Kidney epithelial cell (primary cell): ENCODE measurements at places on chromosomes 6 and 20.

- DNase-seq: no peak
Measured at GRCh38 chr20:10795286-10796026, 121.7 kb upstream of the JAG1 start.

- no peak for DNase-seq
Measured at GRCh38 chr20:24960861-24961260, 11.8 kb downstream of the CST7 start.

DNA sequence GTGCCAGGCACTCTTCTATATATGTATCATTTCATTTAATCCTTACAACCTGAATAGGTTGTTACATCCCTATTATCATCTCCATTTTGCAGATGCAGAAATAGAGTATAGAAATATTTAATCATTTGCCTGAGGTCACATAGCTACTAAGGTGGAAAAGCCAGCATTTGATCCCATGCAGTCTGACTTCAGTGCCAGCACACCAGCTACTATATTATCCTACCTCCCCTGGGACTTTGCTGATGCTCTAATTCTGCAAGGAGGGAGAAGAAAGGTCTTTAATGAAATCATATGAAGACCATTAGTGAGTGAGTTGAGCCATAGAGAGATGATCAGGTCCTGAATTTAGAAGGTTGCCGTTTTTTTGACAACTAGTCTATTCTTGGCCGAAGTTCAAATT, 53.7 kb downstream of the TOP1 start:
- no peak for DNase-seq

DNA sequence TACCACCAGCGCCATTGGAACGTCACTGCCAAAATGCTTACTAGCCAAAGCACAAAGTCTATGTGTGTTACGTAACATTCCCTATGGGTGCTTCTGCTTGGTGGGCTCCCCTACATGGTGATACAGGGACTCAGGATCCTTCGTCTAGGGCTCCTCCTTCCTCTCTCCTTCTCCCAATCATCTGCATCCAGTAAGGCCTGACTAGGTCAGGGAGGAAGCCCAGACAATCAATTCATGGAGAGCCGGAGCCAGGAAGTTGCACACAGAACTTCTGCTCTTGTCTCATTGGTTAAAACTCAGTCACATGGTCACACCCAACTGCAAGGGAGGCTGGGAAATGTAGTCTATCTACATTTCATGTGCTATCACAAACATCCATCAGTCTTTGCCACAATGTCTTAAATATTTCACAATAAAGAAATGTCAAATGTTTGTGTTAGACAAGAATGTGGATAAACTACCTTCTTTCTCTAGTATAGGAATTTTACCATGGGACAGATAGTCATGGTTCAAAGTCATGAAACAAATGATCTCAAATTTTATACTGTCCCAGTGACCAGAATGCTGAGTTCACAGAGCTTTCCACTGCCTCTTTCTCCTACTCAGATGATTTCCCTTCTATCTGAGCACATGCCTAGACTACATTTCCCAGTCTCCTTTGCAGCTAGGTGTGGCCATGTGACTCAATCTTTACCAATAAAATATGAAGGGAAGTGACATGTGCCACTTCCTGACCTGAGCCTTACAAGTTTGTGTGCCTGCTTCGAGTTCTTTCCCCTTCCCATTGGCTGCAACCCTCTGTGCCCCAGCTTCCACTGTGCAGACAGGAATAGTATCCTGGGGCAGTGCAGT, 9.3 kb upstream of the KCNK15 start:
- no peak for DNase-seq

DNA sequence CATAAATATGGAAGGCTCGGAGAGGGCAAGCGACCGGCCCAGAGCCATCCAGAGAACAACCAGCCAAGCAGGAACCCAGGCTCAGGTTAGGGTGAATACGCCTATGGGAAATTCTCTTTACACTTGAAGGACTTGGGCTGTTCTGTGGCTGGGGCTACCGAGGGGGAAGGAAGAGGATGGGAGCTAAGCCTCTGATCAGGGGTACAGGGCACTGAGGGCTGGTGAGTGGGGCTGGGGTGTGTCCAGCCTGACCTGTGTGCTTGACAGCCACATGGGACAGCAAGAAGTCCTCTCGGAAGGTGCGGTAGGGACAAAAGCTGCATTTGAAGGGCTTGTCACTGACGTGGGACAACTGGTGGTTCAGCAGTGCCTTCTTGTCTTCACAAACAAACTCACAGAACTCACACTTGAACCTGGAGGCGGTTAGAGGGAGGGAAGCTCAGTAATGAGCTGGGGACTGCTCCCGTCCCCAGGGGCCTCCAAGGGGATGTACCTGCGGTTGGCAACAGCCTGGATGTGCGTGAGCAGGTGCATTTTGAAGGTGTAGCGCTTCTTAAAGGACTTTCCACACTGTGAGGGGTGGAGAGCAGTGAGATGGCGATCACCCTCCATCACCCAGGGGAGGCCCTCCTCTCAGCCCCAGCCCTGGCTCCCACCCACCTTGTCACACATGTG, 11.9 kb downstream of the ZNF335 start:
- no peak for DNase-seq

GRCh38 chr20:51183451-51183850, 160.5 kb upstream of the KCNG1 start:
- DNase-seq: no peak
